NB4 (cell line): ENCODE measurements at places on chromosomes 3 and 15.
A peak's percentile ranks its signal among the peaks of the same experiment; 100 is the strongest.

- DNase-seq, result no peak
Measured at GRCh38 chr3:63706321-63707085, 54.0 kb downstream of the SNTN start.

- DNase-seq, result no peak
Measured at GRCh38 chr3:61733876-61734275, 172.5 kb downstream of the PTPRG start.

GRCh38 chr3:12424635-12425319 lies 59.5 kb upstream of the TSEN2 start:
- DNase-seq, result no peak

DNA sequence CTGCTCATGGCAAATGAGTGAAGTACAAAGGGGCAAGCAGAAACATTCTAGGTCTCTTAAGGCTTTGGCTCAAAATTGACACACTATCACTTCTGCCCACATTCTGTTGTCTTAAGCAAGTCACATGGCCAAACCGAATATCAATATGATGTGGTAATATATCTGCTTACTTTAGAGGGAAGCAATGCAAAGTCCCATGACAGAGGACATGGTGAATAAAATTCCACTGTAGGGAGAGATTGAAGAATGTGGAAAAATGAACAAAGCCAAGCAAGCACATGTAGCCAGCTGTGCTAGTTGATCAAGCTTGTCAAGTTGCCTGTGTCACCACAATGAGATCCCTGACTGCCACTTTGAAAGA lies 11.2 kb upstream of the TBC1D5 start:
- no peak for DNase-seq

DNA sequence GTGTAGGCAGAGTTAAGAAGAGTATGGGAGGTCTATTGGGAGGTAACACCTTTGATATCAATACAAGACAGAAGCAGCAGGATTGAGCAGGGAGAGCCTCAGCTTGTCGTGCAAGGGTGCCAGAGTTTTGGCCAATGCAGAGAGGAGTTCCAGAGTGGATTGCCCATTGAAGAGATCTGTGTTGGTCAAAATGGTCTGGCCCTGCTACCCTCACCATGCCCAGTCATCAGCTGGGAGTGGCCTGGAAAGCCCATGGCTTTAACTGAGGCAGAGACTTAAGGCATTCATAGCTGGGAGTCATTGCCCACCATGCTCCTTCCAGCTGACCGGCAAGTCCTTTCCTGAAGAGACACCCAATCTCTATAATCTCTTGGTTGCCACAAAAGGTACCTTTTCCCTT lies 271.3 kb downstream of the ABHD5 start:
- DNase-seq, result no peak

DNA sequence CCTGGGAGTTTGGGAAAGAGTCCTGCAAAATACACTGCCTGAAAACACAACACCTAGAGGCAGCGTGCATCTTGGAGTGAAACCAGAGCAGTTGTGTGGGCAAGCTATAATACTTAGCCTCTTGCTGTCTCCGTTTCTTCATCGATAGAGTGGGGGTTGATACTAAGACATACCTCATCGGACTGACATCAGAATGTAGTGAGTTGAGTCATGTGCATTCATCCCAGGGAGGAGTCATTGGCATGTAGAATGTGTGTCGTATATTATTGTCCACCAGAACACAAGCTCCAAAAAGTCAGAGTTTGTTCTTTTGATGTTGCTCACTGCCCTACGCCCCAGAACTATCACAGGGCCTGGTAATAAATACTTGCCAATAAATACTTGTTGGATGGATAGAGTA lies 4.3 kb downstream of the SNTN start:
- no peak for DNase-seq

DNA sequence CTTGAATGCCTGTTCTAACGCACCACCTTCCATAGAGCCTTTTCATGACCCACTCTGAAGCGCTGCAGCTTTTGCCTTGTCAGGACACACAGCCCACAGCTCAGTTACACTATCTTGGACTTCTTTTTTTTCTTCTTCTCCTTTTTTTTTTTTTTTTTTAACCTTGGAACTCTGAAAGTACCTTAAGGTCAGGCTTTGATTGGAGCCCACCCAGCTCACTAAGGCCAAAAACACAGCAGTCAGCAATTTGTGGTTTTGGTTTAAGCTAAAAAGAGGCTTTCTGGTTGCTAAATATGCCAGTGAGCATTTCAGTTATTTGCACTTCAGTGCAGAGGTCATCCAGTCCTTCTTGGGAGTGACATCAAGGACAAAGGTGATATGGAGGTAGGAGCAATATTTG lies 1.7 kb downstream of the SLC25A20 start:
- DNase-seq, result peak; percentile 21

DNA sequence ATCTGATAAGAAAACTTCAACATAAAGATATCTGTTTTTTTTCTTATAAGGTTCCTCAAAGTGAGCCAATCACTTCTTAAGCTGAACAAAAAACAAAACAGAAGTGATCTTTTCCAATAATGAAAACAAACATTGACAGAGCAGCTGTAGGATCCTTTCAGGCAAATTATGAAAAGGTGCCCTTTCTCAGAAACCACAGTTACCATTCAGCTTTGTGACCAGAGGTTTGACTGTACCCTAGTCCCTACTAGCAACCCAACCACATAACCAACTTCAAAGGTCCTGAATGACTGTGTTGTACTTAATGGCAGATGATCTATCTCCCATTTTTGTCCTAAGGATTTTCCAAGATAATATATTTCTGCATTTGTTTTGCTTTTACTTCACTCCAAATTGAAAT lies 39.4 kb upstream of the CCR2 start:
- no peak for DNase-seq

DNA sequence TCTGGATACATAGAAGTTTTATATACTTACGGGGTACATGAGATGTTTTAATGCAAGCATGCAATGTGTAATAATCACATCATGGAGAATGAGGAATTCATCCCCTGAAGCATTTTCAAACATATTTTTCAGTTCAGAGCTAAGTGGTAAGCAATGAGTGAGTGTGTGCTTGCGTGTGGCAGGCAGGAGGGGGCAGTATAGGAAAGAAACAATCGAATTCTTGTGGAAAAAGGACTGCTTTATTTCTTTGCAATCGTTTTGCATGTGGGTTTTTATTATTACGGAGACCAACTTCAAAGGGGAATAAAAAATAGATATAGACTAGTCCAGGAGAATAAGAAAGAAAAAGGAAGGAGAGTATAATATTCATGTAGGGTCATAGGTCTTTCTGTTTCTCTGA lies 271.6 kb downstream of the CHL1 start:
- peak; percentile 14 for DNase-seq

DNA sequence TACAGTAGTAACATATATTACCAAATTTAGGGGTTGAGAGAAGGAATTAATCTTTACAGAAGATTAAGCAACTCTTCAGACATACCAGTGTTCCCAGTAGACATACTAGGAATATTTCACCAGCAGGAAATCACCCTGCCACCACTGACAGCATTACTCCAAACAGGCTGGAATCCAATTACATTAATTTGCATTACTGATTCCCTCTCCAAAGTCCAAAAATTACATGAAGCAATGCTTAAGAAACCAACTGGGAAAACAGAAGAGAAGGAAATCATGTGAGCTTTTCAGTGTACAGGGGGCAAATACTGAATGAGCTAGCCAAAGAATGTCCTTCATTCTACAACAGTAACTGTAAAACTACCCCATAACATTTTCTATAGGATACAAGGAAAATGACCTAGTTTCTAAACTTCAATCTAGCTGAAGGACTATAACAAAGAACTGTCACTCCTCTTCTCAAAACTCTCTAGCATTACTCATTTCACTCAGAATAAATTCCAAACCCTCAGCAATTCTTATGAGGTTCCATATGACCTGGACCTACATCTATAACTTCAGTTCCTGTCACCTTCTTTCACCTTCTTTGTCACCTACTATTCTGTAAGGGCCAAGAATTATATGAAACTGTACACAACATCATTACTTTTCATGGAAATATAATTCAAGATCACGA lies 72.7 kb downstream of the INO80 start:
- DNase-seq, result no peak

DNA sequence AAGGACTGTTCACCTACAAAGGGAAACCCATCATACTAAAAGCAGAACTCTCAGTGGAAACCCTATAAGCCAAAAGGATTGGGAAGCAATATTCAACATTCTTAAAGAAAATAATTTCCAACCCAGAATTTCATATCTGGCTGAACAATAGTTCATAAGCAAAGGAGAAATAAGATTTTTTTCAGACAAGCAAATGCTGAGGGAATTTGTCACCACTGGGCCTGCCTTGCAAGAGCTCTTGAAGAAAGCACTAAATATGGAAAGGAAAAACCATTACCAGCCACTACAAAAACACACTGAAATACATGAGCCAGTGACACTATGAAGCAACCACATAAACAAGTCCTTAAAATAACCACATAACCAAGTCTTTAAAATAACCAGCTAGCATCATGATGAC lies 28.9 kb upstream of the DCBLD2 start:
- no peak for DNase-seq

DNA sequence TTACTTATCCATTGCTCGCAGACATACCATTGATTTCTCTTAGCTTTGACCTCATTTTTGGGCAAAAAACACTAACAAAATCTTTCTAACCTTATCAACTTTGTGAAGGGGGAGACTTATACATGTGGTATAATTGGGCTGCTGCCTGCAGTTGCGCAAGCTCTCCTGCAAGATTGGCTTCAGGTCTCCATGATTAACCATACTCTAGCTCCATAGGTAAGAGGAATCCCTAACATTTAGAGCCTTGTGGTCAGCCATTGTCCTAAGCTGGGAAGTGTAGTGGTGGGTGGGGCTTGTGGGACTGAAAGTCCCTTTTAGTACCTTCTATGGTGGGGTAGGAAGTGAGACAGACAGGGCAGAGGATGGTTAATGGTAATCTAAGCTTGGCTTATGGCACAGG lies 179.6 kb upstream of the THRB start:
- DNase-seq, result no peak

DNA sequence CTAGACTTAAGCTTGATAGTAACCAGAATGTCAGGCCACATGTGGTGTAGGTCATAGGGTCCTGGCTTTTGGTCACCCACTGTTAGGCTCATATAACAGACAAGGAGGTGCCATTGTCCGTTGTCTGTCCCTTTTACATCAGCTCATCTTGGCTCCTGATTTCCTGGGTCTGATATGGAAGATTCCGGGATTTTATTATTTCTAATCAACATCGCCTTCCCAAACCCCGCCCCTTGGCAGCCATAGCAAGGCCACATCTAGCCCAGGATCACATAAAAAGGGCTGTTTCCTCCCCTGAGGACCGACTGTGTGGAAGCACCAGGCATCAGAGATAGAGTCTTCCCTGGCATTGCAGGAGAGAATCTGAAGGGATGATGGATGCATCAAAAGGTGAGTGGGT lies at the start of gene TGM4:
TSS of gene TGM4 (plus strand) at position 301 of the 400 bp plus-strand sequence. CDS start at position 372, 71 bp downstream.
- no peak for DNase-seq

DNA sequence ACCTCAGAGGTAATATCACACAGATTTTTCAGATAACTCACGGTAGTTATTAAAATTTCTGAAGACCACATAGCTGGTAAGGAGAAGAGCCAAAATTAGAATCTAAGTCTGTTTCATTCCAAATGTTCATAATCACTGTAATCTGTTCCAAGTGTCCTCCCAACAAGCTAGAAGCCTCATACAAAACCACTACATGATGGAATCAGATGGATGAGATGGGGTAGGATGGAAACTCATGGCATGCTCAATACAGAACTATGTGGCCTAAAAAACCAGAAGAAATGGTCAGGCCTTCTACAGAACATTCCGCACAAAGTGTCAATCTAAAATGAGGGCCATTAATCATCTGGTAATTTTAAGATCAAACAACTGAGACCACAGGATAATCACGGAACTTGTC lies 91.8 kb downstream of the THBS1 start:
- DNase-seq, result no peak

GRCh38 chr15:89361451-89362202 lies 27.0 kb upstream of the POLG start:
- peak; percentile 82 for DNase-seq

- DNase-seq, result no peak
Measured at GRCh38 chr15:86759800-86760523, 680.3 kb downstream of the AGBL1 start.

DNA sequence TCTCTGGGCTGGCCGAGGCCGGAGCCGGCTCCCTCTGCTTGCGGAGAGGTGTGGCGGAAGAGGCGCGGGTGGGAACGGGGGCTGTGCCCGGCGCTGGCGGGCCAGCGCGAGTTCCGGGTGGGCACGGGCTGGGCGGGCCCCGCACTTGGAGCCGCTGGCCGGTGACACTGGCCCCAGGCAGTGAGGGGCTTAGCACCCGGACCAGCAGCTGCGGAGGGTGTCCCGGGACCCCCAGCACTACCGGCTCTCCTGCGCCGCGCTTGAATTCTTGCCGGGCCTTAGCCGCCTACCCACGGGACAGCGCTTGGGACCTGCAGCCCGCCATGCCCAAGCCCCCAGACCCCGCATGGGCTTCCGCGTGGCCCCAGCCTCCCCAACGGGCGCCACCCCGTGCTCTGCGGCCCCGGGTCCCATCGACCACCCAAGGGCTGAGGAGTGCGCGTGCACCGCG lies 736.3 kb upstream of the ARRDC4 start:
- no peak for DNase-seq

DNA sequence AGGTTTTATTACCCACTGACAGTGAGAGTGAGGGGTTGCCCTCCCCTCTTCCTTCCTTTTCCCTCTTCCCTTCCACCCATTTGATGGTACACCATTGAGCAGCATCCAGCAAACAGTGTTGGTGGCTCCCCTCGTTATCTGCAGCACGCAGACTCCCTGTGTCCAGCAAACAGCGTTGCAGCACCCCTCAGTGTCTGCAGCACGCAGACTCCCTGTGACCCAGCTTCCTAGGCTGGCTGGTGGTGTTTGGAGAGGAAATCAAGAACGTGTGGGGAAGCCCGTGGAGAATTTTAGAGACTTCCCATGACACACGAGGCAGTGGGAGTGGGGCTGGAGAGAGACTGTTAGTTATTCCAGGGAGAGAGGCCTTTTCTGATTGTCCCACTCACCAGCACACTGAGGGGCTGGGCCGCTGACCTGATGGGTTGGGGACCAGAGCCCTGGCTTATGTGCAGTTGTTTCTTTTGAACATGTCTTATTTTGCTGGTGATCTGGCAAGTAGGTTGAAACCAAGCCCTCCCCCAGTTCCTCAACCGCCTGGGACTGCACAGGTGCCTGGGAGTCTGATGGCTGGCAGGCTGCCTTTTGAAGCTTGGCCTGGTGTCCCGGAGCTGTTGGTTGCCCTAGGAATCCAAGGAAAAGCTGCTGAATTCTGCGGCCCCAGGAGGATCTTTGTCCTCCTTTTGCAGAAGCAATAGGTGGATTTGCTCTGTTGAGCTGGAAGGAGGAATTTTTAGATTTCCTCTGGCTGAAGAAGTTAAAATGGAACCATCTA lies 19.0 kb downstream of the APBA2 start:
- DNase-seq, result no peak

DNA sequence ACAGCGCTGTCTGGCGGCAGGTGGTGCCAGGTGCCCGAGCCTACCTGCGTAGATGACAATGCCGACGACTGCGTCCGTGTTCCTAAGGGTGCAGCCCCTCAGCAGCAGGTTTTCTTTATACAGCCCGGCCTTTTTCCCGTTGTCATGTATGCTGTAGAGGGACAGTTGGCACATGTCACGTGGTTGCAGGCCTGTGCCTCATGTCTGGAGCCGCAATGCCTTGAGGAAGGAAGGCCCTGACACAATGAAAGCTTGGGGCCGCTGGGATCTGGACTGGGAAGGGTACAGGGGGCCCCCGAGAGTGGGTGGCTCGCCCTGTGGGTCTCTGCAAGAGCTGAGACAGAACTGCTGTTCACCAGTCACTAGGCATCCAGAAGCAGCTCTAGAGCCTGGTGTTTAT lies 136.0 kb downstream of the ATP10A start:
- DNase-seq, result no peak
